ENCODE measurements at places on chromosomes 5 and 9.

GRCh38 chr5:79396265-79396664, 117.7 kb downstream of the HOMER1 start:
- DNase-seq = no peak

GRCh38 chr5:15993919-15994318, 185.7 kb downstream of the MARCHF11 start:
- DNase-seq = no peak

- DNase-seq = peak; percentile 84
These were observed 36.4 kb downstream of the GLT6D1 start for GRCh38 chr9:135602789-135603481.

DNA sequence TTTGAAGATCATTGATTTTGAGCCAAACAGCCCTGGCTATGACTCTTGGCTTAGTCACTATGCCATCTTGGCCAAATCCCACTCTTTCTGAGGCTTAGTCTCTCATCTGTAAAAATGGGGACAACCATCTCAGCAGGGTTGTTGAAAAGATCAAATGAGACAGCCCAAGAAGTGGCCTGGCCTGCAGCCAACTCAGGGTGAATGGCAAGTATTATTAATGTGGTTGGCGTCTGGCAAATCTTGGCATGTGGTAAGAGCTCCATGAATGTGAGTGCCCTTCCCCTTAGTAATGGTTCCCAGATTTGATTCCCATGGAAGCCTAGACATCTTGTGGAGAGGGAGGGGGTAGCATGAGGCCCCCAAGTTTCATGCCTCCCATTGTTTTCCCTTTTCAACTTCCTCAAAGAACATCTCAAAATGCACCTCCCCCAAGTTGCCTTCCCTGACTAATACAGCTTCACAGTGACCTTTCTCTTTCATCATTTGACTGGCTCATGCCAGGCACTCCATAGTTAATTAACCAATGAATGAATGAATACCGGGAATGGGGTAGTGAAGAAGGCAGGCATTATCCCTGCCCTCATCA, 11.8 kb upstream of the TGFBI start:
- DNase-seq = no peak

DNA sequence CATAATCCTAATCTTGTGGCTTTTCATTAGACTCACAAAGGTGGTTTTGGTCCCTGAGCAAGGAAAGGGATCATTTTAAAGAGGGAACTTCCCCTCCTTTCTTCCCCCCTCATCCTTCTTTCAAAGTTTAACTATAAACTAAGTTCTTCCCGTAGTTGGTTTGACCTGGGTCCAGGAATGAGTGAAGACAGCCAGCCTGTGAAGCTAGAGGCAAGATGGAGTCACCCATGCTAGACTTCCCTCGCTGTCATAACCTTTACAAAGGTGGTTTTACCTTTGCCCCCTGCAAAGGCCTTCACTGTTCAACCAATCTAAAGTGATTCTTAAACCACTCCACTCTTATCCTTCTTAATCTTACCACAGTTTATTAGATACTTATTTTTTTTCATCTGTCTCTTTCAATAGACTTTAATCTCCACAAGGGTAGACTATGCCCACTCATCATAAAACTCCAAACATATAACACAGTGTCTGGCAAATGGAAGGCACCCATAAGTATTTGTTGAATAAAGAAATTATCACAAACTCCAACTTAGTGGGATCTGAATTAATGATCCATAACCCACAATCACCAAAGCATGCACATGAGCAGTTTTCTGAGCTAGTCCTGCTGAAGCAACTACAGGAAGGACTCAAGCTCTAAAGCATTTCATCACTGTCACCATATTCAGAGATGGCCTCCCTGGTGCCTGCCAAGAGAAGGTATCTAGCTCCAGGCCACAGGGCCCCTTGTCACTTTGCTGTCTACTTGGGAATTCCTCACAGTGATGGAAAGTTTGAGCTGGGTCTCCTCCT, 369.0 kb downstream of the SPOCK1 start:
- no peak for DNase-seq

- no peak for DNase-seq
These were observed 85.5 kb upstream of the MAP1B start for GRCh38 chr5:72021651-72022357.

DNA sequence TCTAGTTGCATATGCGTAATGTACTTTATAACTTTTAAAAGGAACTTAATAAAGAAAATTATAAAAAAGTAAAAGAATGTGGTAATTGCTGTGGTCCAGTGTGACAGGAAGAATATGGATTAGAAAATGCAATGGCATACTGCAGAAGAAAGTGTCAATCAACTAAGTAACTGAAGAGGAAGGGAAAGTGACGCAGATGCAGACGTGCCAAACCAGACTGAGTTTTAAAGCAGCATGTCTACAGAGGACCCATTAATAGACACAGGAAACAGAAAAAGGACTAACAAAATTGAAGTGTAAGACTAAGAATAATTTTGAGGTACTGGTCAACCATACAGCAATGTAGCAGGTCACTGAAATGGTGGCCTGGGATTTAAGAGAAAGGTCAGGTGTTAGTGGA, 73.3 kb downstream of the DPYSL3 start:
- no peak for DNase-seq

GRCh38 chr9:87606841-87607521, 109.3 kb downstream of the DAPK1 start:
- DNase-seq = no peak

DNA sequence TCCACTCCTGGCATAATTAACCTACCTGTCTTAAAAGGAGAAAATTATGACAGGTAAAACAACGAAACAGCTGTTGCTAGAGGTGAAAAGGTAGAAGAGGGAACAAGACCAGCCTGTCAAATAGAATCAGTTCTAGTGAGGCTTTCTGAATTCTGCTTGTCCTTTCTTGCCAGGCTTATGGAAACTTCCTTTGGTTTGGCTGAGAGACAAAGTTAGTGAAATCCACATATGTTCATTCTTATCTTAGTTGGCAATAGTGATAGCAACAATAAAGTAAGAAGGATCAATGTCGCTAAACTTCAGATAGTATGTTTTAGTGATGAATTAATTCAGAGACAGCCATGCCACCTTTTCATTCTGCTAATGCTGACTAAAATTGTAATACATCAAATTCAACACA, 34.4 kb downstream of the HAPLN1 start:
- DNase-seq = no peak

- DNase-seq = no peak
These were observed 81.4 kb downstream of the SPATA31C2 start for GRCh38 chr9:88056876-88057275.

DNA sequence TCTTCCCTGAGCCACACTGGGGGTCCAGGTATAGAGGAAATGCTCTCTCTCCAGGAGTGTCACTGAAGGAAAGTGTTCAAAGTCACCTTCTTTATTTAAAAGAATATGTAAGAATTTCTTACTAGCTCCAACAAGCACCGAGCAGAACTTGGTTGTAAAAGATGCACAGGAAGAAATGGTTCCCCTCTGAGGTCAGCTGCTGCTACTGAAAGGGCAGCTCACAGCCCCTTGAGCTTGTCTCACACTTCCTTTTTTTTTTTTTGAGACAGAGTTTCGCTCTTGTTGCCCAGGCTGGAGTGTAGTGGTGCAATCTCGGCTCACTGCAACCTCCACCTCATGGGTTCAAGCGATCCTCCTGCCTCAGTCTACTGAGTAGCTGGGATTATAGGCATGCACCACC, 77.2 kb downstream of the PRRT1B start:
- no peak for DNase-seq

DNA sequence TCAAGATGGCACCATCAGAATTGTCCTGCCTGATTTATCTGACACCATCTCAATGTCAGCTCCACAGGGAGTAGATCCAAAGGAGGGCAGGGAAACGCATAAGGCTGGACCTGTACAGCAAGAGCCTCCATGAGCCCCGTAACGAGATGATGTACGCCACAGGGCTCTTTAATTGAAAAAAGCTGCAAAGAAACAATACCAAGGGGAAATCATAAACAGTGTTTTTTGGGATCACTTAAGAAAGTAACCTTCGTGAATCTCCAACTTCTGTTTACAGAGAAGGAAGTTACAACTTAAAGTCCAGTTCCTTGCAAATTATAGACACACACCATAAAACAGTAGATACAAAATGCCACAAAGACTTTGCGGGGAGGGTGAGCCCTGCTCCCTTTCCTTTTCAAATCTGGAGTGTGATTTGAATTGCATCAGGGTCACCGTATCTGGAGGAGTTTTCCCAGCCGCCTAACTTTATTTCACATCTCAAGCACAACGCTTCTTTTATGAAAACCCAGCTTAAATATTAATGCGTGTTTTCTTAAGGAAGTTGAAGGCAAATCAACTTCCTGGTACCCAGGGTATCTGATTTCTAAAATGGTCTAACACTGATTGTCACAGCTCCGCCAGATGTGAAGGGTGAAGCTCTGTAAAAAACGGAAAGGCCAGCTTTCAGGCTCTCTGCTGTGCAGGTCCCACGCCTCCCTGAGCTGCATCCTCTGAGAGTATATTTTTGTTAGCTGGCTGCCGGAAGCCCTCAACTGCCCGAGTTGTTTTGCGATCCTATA, 88.9 kb downstream of the EBF1 start:
- DNase-seq = no peak

DNA sequence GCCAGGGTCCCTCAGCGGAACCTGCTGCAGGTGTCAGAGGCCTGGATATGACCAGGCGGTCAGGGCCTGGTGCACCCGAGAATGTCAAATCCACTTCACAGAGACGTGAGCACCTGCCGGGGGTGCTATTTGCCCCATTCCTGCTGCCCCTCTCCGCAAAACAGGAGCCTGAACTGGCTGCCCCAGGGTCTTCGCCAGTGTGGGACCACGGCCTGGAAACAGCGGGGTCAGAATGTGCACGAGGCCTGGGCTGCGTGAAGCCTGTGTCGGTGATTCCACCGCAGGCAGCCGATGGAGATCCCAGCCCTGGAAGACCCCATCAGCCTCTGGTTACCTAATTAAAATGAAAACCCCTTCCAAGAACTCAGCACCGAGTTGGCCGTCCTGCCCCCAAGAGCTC, 41.2 kb upstream of the TMEM250 start:
- DNase-seq = no peak

GRCh38 chr5:125865166-125865815, 557.9 kb upstream of the GRAMD2B start:
- no peak for DNase-seq

DNA sequence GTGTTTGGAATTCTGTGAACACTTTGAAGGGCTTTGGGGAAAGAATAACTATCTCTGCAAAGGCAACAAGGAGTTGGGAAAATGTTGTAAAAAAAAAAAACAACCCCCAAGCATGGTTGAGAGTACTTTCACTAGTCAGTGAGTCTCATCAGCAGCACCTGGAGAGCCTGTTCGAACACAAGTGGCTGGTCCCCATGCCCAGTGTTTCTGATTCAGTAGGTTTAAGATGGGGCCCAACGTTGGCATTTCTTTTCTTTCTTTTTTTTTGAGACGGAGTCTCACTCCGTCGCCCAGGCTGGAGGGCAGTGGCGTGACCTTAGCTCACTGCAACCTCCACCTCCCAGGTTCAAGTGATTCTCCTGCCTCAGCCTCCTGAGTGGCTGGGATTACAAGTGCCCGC, 59.5 kb downstream of the KLF4 start:
- no peak for DNase-seq

DNA sequence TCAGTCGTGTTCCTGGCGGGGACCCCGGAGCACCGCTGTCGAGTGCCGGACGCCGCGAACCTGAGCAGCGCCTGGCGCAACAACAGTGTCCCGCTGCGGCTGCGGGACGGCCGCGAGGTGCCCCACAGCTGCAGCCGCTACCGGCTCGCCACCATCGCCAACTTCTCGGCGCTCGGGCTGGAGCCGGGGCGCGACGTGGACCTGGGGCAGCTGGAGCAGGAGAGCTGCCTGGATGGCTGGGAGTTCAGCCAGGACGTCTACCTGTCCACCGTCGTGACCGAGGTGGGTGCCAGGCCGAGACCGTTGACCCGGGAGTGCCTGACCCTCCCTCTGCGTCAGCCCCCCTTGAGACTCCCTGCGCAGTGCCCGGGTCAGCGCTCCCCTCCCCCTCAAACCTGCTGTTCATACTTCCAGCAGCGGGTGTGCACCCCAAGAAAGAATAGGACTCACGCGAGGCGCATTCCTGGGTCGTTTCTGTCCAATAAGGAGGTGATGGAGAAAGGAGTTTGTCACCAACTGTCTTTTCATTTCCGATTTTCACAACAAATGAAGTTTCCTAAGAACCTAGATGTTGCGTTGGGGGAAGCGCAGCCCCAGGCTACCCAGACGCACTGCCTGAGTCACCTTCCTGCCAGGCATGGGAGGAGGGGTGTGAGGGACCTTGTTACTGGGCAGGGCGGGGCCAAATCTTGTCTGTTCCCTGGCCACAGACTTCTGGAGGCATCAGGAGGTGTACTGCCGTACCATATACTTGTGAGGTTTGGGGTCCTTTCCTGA, 722 bp downstream of the SLC22A4 start:
- peak; percentile 89 for DNase-seq

- DNase-seq = no peak
These were observed 75.1 kb upstream of the FER start for GRCh38 chr5:108672639-108673038.

DNA sequence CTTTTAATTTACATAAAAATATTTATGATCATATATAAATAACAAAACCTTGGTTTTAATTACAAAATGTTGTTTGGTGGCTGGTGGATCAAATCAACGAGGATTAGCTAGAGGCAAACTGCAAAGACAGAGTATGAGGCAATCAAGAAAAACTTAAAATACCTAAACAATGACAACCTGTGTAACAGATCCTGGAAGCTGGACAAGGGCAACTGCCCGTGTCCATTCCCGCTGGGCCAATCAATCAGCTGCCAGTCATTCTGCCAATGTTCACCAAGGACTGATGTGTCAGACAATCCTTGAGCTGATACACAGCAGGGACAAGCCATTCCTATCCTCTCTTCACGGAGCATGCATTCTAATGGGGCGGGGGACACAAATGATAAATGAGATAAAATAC, 3.2 kb upstream of the TENT4A start:
- DNase-seq = no peak

DNA sequence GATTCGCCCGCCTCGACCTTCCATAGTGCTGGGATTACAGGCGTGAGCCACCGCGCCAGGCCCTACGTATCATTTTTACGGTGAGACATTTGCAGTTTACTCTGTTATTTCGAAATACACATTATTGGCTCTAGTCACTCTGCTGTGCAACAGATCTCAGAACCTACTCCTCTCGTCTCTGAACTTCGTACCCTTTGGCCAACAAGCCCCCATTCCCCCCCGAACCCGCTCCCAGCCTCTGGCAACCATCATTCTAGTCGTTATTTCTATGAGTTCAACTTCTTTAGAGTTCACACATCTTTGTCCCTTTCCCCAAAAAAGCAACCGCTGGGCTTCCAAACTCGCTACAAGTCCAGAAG, 735 bp downstream of the PTGR1 start:
- peak; percentile 63 for DNase-seq

GRCh38 chr5:1800472-1801221, 560 bp upstream of the NDUFS6 start:
- DNase-seq = peak; percentile 73

- no peak for DNase-seq
These were observed 106.6 kb downstream of the DENND1A start for GRCh38 chr9:123823194-123823947.

DNA sequence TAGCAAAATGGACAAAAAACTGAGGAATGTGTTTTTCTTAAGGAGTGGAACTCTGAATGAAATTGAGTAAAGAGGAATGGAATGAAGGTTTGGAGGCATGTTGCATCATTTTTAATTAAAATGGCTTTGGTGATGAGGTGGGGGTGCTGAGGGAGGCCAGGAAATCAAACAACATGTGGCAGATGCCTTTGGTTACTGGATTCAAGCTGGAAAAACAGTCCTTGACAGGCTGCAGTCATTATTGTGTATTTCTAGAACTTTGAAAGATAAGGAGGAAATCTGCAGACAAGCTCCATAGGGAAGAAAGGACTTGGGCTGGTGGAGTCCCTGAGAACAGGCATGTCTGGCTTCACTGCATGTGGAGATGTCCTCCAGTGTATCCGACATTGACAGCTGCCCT, 203.5 kb upstream of the HAPLN1 start:
- no peak for DNase-seq

Measured in activated effector memory CD4-positive, alpha-beta T cell treated with anti-CD3 and anti-CD28 coated beads, Interleukin-2, amount 50 U/mL, for 16 hours (primary cell).